ENCODE measurements at places on chromosomes 7 and 10.

- DNase-seq, result peak; percentile 74
Measured at GRCh38 chr10:123999956-124000615, 93.3 kb downstream of the CHST15 start.

DNA sequence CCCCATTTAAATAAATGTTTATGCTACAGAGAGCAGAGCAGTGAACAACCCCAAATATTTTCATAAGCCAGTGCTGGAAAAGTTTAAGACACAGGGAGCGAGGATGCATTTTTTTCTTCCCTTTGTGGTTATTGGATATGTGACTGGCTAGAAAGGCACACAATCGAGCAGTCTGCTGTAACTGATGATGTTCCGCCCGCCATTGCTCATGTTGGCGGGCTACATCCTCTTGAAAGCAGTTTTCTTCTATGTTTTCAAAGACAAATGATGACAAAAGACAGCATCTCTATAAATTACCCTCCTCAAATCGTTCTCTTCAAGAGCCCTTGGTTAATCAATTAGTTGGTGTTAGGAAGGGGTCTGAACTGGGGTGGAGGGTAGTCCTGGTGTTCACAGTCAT lies 269.8 kb downstream of the SKAP2 start:
- no peak for DNase-seq

DNA sequence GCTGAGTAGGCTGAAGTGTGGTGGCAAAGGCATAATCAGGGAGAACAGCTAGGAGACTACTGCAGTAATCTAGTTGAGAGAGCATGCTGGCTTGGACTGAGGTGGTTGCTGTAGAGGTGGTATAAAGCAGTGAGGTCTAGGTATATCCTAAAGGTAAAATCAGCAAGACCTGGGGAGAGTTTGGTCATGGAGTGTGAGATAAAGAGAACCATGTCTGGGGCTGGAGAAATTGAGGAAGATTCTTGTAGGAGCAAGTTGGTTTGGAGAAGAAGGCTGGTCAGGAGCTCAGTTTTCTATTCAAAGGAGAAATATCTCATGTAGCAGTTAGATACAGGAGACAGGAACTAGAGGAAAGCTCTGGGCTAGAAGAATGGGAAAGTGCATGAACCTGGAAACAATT lies 32.9 kb upstream of the ST7 start:
- no peak for DNase-seq

DNA sequence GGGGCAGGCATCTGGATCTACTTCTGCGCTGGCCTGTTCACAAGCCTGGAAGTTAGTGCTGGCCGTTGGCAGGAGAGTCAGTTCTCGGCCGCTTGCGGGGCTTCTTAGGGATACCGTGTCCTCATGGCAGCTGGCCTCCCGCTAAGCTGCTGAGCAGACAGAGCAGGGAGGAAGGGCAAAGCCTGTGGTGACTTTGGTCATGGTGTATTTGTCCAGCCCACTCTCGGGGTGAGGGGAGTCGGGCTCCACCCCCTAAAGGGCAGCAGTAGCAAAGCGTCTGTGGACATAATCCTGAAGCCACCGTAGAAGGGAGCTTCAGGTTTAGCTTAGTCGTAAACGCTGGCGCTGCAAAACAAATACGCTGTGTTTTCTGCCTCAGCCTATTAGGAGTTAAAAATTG lies 12.2 kb downstream of the UBE3C start:
- no peak for DNase-seq

GRCh38 chr10:71945819-71946474 lies 18.2 kb upstream of the CHST3 start:
- no peak for DNase-seq

DNA sequence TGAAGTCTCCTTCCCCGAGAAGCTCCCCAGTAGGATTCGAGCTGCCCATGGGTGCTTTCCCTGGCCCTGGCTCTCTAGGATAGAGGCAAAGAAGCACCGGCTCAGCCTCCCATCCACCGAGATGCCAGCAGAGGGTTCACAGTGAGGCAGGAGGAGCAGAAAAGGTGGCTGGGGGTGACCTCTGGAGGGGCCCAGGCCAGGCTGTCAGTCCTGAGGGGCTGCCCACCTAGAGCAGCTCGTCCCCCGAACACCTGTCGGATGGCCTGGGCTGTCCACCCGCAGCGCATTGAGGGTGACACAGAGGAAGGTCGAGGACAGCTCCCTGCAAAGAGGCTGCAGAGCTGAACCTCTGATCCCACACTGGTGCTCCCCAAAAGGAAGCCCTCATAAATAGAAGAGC lies 167.2 kb upstream of the PPP2R2D start:
- DNase-seq, result peak; percentile 63

DNA sequence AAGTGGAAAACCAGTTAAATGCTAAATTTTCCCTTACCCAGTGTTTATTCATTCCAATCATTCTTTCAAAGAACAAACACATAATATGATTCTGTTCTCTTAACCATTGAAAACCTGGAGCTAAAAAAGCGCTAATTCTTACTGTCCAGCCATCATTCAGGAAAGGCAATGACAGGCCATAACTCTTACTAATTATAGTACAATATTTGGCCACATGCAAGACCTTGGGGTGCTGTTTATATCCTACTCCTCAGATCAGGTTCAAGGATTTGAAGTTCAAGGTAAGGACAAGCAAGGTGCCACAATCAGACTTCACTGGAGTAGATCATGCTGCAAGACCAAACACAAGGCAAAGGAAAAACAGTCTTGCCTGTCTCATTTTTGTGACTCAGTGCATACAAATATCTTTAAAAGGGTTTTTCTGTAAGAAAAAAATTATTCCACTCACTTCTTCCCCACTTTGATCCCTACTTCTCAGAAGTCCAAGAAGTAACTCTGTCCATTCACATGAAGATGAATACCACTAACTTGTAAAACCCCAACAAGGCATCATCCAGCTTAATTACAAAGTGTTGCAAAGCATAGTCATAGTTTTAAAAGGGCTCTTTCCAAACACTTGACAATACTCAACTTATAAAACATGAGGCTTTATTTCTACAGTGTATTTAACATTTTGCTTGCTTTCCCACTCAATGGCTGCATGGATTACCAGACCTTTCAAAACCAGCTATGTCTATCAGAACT lies 153.0 kb downstream of the DOCK4 start:
- no peak for DNase-seq

DNA sequence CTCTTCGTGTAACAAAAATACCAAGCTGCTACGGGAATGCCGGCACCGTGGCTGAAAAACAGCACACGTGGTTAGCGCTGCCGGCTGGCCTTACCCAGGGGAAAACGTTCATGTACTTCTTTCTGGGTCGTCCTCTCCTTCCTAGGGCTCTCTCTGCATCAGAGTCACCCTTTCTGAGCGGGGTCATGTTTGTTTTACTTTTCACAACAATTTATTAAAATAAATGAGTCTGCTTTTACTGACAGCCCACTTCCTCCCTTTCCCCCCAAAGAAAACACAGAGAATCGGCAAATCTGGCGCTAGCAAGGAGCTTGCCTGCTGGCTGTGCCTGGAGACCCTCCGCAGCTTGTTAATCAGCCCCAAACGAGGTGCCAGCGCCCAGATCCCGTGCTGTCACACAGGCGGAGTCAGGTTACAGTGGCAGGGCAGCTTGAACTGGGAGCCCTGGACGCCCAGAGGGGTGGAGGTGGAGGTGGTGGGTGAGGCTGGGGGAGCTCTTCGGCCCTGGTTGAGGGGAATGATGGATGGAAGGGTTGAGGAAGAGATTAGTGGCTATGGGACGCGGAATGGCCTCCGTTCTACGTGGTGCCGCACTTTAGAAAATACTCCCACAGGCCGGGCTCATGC lies 162.2 kb upstream of the TNS3 start:
- peak; percentile 67 for DNase-seq

- DNase-seq, result no peak
Measured at GRCh38 chr7:141074162-141074991, 513 bp downstream of the TMEM178B start.

GRCh38 chr7:149067869-149068268 lies 22.6 kb downstream of the ZNF786 start:
- no peak for DNase-seq

- no peak for DNase-seq
Measured at GRCh38 chr10:121322046-121322445, 276.2 kb downstream of the FGFR2 start.

DNA sequence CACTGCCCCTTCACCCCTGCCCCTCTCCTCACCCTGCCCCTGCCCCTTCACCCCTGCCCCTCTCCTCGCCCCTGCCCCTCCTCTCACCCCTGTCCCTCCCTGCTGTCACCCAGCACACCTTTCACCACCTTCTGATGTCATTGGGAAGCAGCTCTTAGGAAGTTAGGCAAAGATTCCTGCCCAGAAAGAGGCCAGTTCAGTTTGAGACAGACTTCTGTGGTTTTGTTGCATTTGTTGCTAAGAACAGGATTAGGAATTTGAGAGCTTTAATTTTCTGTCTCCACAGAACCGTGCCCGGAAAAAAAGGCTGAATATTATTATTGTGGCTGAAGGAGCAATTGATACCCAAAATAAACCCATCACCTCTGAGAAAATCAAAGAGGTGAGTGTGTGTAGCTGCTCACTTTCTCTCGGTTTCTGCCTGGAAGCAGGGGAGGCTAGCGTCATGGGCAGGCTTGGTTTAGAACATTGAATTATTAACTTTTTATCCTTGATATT lies 39.6 kb downstream of the PFKP start:
- DNase-seq, result no peak

- DNase-seq, result no peak
Measured at GRCh38 chr10:71790749-71791440, 17.6 kb upstream of the VSIR start.

DNA sequence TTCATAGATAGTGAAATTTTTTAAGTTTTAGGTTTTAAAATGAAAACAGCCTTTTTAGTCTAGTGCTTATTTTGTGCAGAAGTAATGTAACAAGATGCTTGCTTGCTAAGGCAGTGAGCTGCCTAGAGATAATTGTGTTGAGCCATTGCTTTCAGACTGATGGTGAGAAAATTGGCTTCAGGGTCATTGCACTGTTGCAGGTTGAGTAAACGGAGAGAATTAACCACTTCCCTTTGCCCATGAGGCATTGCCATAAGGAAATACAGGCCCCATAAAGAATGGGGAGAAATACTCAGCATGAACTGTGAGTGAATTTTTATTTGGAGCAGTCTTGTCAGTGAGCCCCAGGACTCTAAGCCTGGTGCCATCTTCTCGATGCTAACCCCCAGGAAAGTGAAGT lies 140.5 kb downstream of the LRRC4 start:
- DNase-seq, result no peak

- peak; percentile 79 for DNase-seq
Measured at GRCh38 chr10:27998178-27998953, 513 bp downstream of the ODAD2 start.

DNA sequence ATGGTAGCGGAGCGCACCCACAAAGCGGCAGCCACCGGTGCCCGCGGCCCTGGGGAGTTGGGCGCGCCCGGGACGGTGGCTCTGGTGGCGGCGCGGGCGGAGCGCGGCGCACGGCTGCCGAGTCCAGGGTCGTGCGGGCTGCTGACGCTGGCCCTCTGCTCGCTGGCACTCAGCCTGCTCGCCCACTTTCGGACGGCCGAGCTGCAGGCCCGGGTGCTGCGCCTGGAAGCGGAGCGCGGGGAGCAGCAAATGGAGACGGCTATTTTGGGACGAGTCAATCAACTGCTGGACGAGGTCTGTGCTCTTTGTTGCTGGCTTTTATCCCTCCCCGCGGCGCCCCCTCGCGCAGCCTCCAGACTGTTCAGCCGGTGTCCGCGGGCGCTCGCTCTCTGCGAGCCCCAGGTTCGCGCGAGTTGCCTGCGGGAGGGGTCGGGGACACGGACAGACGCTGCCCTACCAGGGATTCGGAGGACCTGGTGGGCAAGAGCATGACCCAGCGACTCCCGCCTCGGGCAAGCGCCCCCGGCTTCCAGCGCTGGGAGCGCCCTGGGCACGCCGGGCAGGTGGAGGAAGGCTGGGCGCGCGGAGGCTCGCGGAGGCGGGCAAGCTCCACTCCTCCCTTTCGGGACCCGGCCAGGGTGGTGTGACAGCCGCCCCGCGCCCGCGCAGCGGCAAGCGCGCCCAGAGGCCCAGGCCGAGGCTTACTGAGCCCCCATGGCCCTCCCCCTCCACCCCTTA lies 887 bp downstream of the COL13A1 start:
- peak; percentile 75 for DNase-seq

- DNase-seq, result no peak
Measured at GRCh38 chr7:100764841-100765240, 31.4 kb downstream of the ZAN start.

DNA sequence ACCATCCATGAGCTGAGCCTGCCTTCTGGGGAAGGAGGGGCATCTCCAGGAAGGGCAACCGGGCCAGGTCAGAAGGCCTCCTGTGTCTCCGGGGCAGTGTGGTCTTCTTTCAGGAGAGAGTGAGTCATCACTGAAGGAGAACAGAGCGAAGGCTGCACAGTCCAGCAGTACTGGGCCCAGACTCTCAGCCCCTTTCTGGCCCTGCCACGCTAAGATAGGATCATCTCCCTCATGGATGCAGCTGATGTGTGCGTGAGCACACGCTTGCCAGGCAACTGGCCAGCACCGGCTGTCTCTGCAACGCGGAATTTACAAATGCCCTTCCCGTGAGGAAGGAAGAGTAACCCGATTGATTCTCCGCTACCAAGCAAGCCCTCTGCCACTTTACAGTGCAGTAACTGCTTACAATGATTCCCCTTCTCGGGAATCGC lies 328.2 kb downstream of the TNS3 start:
- no peak for DNase-seq

DNA sequence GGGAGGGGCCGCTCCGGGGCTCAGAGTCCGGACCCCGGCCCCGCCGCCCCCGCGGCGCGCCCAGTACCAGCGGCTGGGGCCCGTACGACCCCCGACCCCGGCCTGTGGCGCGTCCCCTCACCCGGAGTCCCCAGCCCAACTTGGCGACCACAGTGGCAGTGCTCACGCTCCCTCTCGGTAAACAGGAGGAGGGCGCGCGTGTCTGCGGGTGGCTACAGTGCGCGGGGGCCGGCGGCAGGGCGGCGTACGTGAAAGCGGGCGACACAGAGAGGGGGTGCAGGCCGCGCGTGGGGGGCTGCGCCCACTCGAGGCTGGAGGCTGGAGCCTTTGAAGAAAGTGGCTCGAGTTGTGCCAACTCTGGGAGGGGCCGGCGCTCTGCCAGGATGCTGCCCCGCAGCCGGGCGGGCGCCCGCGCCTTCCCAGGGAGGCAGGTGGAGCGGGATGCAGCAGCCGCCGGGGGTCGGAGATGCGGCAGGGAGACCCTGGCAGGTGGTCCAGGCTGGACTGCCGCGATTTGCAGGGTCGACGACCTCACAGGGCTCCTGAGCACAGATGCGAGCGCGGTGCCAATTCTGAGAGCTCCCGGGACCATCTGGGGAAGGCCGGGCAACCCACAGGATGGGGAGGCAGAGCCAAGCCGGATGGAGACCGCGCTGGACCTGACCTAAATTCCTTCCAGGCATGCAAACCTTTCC lies 655 bp downstream of the PTPRE start:
- peak; percentile 86 for DNase-seq

GRCh38 chr10:71933651-71934050 lies 30.5 kb upstream of the CHST3 start:
- no peak for DNase-seq

DNA sequence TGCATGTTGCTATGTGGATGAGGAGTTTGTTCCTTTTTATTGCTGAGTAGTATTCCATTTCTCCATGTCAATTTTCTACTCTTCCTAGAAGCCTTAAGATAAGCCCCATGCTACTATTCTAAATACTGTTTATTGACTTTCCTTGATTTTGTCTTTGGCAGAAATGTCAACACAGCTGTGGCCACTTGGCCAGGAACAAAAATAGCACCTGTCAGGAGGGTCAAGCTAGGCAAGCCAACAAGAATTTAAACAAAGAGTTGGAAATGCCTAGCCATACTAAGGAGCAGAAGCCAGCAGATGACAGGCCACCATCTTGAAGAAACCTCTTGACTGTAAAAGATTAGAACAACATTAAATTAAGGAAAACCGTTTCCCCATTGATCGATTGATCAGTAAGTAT lies 34.7 kb downstream of the JAZF1 start:
- no peak for DNase-seq
